ENCODE measurements at places on chromosomes 2 and 18.

- no peak for DNase-seq
These were observed 48.8 kb upstream of the IHH start for GRCh38 chr2:219109471-219109870.

DNA sequence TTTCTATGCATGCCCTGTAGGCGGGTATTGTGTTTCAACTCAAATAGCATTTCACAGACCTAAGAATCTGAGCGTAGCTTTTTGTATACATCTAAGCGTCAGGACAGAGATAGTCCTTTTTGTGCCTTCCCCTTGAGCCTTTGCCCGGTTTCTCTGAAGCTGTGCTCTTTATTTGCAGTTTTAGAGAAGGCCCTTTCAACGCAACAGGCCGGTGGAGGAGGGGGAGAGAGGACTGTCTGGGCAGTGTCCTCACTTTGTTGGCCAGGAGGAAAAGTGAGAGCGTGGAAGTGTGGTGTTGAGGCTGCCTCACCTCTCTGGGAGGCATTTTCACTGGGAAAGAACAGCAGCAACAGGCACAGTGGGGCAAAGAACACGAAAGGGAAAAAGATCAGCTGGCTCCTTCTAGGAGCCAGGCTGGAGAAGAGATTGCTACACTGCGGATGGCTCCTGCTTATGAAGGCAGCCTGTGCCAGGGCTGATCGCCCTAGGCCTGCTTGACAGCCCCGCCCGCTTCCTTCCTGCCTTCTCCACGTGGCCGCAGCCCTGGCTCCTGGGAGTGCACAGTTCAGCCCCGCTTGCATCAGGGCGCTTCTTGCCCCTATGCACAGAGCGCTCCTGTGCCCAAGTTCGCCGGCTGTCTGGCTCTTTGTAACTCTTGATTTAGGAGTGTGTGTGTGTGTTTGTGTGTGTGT, 195.6 kb upstream of the POU3F3 start:
- no peak for DNase-seq

DNA sequence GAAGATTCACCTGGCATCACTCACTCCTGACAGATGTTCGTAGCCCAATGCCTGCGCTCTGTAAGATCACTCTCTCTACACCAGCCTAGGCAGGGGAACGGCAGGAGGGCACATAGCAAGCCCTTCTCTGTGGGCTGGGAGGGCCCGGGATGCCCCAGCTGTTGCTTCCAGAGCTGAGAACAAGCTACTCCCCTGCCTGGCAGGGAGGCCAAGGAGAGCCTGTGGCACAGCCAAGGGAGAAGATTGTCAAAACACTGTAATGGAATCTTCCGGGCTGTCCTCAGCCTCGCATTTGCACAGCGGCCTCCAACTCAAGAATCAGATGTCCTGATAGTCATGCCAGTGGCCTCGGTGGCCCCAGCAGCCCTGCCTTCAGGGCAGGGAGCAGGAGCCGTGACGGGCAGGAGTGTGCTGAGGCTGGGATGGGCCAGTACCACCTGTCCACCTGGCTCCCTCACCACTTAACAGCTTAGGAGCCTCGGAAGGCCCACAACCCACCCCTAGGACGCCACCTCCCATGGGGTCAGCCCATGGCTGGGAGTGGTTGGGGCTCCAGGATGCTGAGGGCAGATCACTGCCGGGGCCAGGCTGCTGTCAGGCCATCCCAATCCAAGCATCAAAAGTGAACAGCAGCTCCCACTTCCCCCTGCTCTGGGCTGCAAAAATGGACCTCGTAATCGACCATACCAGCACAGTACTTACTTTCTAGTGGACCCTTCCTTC, 21.9 kb upstream of the SLC35F6 start:
- no peak for DNase-seq

DNA sequence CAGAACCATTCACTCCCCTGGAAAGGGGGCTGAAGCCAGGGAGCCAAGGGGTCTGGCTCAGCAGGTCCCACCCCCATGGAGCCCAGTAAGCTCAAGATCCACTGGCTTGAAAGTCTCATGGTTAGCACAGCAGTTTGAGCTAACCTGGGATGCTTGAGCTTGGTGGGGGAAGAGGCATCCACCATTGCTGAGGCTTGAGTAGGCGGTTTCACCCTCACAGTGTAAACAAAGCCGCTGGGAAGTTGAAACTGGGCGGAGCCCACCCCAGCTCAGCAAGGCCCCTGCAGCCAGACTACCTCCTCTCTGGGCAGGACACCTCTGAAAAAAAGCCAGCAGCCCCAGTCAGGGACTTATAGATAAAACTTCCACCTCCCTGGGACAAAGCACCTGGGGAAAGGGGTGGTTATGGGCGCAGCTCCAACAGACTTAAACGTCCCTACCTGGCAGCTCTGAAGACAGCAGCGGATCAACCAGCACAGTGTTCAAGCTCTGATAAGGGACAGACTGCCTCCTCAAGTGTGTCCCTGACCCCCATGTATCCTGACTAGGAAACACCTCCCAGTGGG, 14.7 kb upstream of the TTC32 start:
- DNase-seq: no peak

GRCh38 chr2:30948130-30948529, 140.9 kb upstream of the CAPN13 start:
- no peak for DNase-seq

GRCh38 chr2:168811696-168812095, 9.3 kb downstream of the NOSTRIN start:
- no peak for DNase-seq

DNA sequence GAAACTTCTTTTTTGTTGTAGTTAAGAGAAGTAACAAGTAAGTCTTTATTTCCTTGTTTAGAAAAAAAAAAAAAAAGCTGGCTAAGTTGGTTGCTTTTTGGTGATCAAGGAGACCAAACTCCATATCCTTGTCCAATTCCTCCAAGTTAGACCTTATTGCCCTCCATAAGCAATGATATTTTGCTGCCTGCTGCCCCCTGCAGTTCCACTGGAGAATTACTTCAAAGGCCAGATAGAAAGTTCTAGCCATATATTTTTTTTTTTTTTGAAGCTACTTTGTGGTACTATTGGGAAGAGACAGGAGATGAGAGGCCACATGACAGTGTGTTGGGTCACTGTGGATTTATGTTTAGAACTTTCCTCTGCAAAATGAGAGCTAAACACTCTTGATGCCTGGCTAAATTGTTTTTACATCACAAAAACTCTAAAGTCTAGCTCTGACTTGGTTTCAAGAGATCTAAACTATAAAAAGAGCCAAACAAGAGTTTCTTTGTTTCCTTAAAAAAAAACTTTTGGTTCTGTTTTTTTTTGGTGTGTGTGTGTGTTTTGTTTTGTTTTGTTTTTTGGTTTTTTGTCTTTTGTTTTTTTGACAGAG, 80.7 kb upstream of the RASGRP3 start:
- no peak for DNase-seq

DNA sequence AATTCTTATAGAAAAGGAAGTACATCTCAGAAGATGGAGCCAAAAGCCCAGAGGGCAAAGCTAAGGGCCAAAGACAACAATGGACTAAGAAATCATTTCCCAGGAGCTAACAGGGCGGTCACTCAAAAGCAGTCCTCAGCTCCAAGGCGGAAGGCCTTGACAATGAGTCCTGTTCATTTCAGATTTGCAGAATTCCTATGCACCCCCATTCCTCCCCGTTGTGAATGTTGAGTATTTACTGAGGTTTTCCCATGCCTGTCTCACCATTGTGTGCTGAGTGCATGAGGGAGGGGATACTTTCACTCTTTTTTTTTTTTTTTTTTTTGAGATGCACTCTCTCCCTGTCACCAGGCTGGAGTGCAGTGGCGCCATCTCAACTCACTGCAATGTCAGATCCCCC, 18.8 kb upstream of the DTNB start:
- DNase-seq: no peak

DNA sequence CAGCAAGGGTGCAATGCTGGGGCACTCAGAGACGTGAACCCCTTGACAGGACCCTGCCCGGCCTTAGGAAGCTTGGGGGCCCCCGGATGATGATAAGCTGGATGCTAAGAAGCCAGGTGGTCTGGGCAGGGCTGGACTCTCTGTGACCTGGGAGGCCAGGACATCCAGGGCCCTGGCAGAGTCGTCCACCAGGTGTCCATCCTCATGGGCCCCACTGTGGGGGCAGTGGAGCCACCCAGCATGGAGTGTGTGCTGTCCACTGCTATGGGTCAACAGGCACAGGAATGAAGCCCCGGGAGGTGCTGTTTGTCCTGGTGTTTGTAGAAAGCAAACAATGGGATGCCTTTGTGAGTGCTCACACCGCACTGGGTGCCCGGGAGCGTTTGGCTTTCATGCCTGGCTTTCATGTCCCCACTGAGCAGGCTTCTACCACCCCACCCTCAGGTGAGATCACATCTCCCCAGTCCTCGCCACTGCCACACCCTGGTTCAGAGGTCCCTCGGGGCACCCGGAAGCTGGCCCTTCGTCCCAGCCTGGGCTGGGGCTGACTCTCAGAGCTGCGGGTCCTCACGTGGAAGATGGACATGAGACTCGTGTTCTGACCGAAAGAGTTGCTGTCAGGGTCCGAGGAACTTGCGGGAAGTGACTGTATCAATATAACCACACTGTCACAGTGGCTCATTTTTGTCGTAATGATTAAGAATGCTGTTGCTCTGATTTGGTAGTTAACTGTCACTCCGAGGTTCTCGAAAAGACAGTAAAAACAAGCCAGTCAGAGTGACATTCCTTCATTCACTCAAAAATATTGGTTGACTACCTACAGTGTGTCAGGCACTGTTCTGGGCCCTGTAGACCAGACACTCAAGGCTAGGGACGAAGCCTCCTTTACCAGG, 53.3 kb downstream of the INHBB start:
- DNase-seq: no peak

GRCh38 chr18:32907311-32907585, 134.4 kb upstream of the KLHL14 start:
- DNase-seq: no peak

- no peak for DNase-seq
These were observed 100.0 kb upstream of the DTNA start for GRCh38 chr18:34609986-34610648.

DNA sequence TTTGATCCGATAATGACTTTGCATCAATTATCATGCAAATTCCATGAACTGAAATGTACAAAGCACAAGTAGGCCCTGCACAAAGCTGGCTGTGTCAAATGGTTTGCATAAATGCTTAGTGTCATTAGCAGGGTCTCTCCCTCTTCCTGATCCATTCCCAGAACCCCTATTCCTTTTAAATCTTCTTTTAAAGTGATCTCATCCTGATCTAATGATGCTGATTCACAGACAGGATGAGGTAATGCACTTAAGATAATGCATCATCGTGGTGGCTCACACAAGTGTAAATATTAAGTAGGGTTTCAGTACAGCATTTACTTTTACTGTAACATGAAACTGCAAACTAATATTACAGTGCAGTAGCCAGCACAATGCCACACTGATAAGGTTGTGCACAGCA, 304.8 kb upstream of the SOX11 start:
- DNase-seq: no peak

- DNase-seq: no peak
These were observed 4.0 kb downstream of the NOP58 start for GRCh38 chr2:202269585-202269984.

DNA sequence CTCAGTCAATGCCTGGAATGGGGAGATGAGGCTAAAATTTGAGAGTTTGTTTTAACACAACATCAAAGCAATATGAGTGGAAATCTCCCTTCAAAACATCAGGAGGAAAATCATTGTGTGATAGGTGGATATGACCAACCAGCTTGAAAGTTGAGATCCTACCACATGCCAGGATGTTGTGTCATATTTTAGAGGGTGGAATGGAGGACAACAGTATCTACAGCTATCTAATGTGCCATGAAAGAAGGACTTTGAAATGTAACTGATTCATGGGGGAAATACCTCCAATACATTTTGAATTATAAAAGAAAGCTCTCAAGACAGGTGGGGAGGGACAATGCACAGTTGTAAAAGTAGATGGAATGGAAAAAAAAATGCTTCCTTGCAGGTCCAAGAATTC, 87.8 kb downstream of the SP100 start:
- no peak for DNase-seq

DNA sequence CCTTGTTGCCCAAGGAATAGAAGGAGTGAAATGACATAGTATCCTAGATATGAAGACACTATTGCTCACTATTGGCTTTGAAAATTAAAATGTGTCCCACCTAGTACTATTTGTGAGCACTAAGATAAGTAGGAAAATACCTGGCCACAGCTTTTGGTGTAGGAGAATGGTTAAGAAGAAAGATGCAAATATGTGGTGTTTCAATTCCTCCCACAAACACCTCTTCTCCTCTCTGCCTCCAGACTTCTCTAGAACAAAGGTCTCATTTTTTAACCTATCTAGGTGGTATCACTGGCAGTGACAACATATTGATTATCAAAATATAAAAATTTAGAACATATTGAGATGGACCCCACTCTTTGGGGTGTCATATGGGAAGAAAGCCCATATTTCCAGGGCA, 929.9 kb upstream of the FANCL start:
- no peak for DNase-seq

GRCh38 chr2:95298486-95299111, 1.5 kb downstream of the KCNIP3 start:
- no peak for DNase-seq

- no peak for DNase-seq
These were observed 232.1 kb upstream of the TRIB2 start for GRCh38 chr2:12484536-12485115.

DNA sequence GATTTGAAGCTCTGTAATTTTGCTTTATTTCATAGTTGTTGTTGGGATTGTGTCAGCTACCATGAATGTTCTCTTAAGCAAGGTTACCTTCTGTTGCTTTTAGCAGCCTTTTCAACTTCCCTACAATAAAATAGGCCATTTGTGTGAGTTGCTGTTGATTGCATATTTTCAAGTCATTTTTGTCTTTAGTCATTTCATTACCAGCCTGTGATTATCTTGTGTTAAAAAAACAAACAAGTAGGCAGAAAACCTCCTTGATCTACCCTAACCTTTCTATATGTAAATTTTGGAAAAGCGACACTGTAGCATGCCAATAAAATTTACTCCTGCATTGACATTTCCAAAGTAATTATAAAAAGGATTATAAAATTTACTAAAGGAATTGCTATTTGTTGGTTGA, 19.3 kb downstream of the GREB1L start:
- no peak for DNase-seq

- DNase-seq: no peak
These were observed 84.1 kb downstream of the INO80D start for GRCh38 chr2:206001912-206002311.

- no peak for DNase-seq
These were observed 6.5 kb downstream of the RBBP8 start for GRCh38 chr18:22939649-22940048.

- no peak for DNase-seq
These were observed 576.0 kb downstream of the LRP1B start for GRCh38 chr2:141554810-141555209.

Measured in cerebellar nuclear complex (tissue), 1 donor.